ENCODE measurements at places on chromosomes 12 and 14.

- DNase-seq, result no peak
These were observed 68.7 kb downstream of the ARF6 start for GRCh38 chr14:49961270-49962222.

DNA sequence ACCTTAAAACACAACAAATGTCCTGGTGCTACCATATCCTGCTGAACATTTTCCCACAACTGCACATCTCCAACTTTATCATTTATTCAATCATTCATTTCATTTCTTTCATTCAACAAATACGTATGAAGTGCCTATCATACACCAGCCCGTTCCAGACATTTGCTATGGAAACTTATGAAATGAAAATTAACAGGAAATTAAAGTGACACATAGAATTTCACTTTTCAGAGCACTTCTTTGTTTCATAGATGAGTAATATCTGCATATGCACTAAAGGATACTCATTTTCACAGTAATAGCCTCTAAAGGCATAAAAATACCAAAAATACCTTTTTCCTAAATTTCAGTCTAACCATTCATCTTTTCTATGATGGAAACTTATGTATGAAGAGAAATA, 12.6 kb downstream of the CNIH1 start:
- DNase-seq, result no peak

- no peak for DNase-seq
These were observed 576.7 kb downstream of the SLC16A7 start for GRCh38 chr12:60172266-60173211.

DNA sequence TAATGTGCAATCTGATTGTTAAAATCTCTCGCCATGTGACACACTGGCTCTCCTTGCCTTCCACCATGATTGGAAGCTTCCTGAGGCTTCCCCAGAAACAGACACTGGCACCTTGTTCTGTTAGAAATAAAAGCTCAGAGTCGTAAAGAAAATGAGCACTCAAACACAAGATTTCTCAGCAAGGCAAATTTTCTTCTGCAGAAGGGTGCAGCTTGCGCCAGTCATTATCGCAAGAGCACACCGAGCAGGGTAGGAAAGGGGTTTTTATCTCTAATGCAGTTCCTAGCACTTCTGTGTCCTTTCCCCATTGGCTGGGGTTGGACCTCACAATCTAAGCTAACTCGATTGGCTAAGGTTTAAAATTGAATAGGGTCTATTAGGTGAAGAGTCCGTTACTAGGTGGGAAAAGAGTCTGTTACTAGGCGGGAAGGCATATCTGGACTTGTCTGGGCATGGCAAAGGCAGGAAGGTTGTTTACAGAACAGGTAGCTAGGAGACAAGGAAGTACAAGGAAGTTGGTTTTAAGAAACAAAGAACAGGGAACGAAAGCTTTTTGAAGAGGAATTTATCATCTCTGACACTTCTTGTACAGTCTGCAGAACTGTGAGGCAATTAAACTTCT, 62.6 kb upstream of the BICD1 start:
- no peak for DNase-seq

GRCh38 chr12:28827861-28828260, 321.2 kb upstream of the FAR2 start:
- DNase-seq, result no peak

DNA sequence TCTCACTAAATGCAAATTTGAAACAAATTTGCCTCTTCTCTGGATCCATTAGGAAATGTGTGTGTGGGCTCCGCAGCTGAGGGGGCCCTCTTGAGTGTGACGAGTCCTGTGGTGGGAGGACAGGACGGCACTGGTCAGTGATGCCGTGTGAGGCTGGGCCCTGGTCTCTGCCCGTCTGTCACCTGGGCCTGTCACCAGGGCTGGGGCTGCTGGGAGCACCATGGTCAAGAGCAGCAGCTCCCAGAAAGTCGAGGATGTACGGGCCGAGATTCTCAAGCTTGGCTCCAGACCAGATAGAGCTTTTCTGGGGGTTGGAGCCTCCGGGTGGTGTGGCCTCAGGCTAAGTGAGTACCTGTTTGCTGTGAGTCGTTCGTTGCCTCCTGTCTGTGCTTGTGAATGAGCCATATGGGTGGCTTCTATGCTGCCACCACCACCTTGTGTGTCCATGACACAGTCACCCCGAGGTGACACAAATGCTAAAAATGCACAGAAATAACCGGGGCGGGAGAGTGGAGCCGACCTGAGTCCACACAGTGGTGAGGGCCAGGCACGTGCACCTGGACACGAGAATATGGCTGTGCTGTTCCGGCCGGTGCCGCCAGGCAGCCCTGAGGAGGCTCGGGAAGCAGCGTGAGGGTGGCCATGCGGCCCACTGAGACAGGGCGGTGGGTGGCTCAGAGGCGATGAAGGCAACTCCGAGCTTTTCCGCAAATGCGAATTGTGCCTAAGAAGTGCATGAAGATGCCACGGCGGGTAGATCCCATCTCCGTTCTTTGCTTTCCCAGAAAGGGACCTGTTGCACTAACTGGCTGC, 8.7 kb downstream of the PGAM5 start:
- no peak for DNase-seq

- DNase-seq, result no peak
These were observed 117.9 kb downstream of the DICER1 start for GRCh38 chr14:95039259-95039992.

- DNase-seq, result no peak
These were observed 166.3 kb upstream of the RTL1 start for GRCh38 chr14:101069666-101070362.
